Endodermal cell (in vitro differentiated cells): ENCODE measurements at places on chromosomes 7 and 10.
A peak's percentile ranks its signal among the peaks of the same experiment; 100 is the strongest.

DNA sequence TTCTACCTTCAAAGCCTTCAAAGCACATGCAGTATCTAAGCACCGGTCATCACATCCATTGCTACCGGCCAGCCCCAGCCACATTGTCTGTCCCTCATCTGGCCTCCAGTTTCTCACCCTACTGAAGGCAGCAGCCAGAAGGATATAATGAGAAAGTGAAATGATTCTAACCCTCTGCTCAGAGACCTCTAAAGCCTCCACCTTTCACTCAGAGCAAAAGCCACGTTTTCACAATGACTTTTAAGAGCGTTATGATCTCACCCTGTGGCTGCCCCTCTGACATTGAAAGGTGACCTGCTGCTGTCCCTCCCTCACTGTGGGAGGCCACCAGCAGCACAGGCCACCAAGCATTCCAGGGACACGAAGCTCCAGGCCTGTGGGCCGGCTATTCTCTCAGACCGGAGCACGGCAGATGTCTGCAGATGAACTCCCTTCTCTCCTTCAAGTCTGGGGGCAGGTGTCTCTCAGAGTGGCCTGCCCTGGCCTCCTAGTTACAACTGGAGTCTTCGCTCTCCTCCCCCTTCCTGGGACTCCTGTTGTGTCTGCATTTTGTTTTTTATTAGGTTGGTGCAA lies 94.9 kb upstream of the EEPD1 start:
- peak; percentile 63 for DNase-seq

- DNase-seq = no peak
Observed at GRCh38 chr7:91618776-91619765, 261.4 kb downstream of the MTERF1 start.

- no peak for DNase-seq
Observed at GRCh38 chr10:78194050-78194449, 160.4 kb downstream of the RPS24 start.

DNA sequence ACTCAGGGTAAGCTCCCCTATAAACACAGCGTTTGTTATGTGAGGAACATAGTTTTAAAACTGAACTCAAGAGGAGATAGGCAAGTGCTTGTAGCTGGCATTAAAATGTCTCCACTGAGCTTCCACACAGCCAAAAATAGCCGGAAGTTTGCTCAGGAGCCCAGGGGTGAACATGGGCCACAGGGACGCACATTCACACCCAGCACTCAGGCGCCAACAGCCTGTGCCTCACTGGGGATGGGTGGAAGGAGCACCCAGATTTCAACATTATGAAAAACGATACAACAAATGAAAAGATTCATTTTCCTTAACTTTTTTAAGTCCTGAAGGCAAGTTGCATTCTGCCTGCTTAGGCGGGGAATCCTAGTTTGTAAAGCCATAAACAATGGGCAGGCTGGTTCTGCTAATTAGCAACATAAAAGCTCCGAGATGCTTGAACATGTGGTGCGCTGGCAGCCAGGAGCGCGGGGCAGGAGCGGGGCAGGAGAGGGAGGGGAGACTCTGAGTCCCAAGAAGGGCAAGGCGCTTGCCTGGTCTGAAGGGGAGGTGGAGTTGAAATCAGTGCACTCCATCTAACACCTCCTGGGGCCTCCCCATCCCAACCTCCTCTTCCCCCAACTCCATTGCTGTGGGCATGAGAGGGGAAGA lies 235.9 kb downstream of the COBL start:
- DNase-seq = peak; percentile 90

- DNase-seq = no peak
Observed at GRCh38 chr10:118403967-118404366, 61.8 kb upstream of the FAM204A start.

DNA sequence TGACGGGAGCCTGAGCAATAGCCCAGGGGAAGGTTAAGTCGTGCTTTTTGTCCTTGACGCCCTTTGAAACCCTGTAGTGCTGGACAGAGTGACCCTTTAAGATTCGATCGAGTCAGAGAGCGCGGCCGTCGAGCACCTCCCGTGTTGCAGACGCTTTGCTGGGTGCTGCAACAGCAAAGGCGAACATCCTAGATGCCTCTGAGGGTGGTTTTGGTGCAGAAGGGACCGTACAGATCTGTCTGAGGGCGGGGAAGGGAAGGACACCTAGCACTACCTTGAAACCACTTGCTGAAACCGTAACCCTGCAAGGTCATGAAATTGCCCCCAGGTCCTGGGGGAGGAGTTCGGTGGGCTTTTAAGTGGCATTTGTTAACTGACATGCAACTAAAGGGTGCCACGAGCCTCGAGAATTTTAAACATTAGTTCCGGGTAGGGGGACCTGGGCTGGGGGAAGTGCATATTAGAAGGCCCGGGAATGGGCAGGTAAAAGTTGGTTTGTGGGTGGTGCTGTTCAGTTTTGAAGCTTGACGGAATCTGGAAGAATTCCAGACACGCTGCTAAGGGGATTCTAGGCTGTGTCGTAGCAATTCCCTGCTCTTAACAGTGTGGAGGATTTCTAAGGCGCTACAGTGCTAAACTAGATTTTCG lies 786 bp downstream of the ATP5F1C start:
- DNase-seq = peak; percentile 80

DNA sequence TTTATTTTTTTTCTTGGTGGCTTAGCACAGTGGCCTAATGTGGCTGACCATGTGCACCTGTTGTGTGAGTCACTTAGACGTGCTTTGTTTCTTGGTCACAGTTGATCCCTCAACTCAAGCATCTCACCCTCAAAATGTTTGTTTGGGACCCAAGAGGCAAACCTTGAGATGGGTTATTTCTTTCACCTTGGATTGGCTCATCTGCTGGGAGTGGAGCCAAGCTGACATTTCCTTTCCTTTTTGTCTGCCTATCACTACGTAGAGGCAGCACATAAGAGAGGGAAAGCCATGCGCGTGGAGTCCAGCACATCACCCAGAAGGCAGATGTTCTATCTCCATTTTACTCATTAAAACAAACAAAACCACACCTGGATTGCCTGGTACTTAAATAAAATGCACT lies 6.4 kb upstream of the PRKCQ start:
- DNase-seq = no peak

DNA sequence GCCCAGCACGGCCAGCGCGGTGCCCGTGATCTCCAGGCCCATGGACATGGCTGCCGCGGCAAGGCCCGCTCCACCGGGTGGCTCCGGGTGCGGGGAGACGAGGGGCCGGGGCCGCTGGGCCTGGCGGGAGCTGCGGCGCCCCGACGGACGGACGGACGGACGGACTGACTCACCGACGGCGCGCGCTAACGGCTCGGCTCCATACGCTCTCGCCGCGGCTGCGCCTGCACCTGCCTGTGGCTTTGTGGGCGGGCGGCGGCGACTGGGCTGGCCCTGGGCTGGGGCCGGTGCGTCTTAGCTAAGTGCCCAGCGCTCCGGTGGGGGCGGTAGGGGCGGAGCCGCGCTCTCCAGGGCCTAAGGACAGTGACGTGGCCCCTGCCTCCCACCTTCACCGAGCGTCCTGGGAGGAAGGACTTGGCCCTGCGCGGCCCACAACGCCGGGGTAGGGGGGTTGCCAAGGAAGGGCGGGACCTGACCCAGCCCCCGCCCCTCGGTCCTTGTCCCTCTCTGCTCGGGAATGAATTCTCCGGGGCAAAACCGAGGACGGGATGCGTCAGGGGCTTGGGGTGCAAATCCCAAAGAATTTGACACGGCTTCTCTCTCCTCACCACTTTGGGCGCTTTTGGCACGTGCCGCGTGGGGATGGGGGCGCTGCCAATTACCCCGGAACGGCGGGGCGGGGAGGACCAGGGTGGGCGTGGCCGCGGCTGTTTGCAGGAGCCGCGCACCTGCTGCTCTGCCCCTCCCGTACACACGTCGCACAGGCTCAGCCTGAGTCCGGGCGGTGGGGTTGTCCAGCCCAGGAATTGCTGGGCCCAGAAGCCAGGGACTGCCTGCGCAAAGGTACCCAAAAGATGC lies at the start of gene CLDN3:
CLDN3 (minus strand) TSS at position 269 of the 858 bp plus-strand sequence; CDS start at position 48, 221 bp downstream.
- DNase-seq = peak; percentile 96

- peak; percentile 68 for DNase-seq
Observed at GRCh38 chr7:52917982-52918578, 117.4 kb upstream of the POM121L12 start.

DNA sequence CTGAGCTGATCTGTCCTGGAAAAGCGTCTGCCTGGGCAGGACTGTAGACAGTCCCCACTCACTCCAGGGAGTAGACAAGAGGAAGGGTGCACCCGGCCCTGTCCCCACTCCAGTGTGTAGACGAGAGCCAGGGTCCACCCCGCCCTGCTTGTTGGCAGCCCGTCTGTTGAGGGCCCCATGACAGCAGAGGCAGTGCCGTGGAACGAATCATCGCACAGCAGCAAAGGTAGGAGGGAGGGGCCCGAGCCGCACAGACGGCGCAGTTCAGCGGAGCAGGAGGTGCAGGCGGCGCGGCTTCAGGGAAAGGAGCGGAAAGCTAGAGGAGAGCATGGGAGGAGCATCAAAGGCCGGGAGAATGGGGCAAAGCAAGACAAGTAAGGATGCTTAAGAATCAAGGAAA lies 93.0 kb downstream of the DYNC2I1 start:
- no peak for DNase-seq

GRCh38 chr10:5284311-5285057 lies 80.3 kb upstream of the UCN3 start:
- DNase-seq = no peak

DNA sequence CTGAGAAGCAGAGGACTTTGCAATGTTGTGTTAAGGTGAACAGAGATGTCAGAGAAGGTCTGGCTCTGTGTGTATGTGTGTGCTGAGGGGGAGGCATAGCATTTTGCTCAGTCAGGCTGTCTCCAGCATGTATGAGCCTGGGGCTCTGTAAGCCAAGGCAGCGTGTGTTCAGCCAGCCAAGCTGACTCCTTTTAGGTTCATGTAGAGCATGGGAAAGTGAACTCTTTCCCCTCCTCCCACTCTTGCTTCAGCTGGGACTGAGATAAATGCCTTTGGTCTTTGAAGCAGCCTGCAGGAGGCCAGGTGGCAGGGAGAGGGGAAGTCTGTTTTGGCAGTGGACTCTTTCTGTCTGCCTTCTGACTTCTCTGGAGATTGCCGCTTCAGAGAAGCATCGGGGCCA lies 3.8 kb downstream of the SFXN2 start:
- peak; percentile 80 for DNase-seq

DNA sequence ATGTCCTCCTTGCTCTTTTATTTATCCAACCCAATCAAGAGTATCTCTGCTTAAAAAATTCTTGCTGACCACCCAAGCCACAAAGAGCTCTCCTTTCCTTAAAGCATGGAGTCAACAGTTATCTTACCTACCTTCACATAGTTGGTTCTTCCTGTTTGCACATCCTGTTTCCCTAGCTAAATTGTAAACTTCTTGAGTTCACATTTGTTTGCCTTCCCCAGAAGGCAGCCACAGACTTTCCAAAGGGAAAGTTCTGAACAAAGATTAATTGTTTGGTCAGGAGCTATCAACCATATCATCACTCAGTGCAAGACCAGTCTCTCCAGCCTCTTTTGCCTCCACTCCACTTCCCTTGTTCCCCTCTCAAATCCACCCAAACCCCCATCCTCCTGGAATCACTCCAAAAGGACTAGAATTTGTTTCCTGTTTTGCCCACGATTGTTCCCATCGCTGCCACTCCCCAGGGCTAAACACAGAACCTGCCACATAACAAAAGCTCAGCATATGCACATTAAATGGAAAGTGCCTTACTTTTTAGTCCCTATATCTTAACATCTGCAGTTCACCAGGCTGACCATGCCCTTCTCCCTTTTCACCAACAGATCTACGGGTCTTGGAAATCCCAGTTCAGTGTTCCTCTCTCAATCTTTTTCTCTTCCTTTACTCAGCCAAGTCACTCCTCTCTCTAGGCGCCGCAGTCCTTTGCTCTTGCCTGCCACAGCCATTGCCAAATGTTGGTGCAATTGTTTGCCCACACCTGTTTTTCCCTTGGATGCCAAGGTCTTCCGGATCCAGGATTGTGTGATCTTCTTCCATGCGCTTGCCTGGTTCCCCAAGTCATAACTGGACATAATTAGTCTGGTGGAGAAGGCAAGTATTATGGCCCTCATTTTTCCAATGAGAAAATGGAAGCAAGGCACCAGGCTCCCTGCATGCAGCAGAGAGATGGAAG lies 265.5 kb downstream of the KCNMA1 start:
- no peak for DNase-seq

GRCh38 chr7:27198138-27198841 lies 1.6 kb downstream of the HOXA13 start:
- peak; percentile 59 for DNase-seq

- DNase-seq = no peak
Observed at GRCh38 chr10:94282369-94282768, 80.4 kb downstream of the NOC3L start.

GRCh38 chr7:130966246-130967009 lies 232.4 kb upstream of the KLF14 start:
- no peak for DNase-seq

GRCh38 chr7:157862731-157863130 lies 525.9 kb downstream of the DNAJB6 start:
- DNase-seq = no peak

DNA sequence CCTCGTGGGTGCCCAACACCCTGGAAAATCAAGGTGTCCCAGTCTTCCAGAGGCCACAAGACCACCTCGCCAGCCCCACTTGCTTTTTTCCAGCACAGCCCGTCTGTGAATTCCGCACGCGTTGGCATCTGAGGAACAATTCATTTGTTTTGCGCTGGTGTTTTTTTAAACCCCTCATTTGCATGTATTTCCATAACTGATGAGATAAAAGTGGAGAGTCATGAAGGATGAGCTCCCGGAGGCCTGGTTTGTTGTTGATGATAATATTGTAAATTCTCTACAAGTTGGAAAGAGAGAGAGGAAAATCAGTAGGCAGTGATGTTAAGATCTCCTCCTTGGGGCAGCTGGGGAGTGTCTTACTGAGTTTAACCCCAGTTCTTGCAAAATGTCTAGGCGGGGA lies 34.6 kb downstream of the SLC29A3 start:
- no peak for DNase-seq

DNA sequence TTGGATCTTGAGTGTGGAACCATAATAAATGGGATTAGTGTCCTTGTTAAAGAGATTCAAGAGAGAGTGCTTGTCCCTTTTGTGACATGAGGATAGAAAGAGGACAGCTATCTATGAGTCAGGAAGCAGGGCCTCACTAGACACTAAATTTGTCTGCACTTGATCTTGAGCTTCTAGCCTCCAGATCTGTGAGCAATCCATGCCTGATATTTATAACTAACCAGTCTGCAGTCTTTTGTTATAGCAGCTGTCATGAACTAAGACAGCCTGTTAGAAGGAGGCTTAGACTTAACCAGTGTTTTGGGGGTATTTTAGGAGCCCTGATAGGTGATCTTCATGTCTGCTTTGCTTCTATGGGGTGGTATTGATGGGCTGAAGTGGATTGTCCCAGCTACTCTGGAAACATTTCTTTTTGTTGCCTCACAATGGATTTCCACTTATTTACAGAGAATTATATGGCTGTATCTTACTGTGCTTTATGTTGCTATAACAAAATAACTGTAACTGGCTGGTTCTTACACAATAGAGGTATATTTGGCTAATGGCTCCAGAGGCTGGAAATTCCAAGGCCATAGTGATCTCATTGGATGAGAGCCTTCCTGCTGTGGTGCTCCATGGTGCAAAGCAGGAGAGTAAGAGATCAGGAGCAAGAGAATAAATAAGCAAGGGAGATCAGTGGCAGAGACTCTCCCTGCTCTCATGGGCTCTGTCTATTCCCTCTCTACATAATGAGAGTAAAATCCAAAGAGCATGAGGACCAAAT lies 23.4 kb upstream of the AKR1C3 start:
- no peak for DNase-seq
